AG09319 (cell line): ENCODE measurements at places on chromosomes 7 and 10.

DNA sequence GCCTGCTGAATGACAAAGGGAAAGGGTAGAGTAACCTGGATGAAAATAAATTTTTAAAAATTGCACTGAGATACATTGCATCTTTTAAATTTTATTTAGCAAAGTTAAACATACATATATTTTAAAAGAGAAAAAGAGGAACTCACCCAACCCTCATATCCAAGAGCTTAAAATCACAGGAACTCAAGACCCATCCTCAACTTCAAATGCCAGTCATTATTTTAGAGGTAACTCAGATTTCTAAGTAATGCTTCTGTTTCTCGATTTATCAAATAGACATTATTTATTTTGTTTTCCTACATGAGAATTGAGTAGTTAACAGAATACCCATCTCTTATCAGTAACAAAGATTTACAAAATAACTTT, 32.4 kb upstream of the KMT2E start:
- no peak for DNase-seq

DNA sequence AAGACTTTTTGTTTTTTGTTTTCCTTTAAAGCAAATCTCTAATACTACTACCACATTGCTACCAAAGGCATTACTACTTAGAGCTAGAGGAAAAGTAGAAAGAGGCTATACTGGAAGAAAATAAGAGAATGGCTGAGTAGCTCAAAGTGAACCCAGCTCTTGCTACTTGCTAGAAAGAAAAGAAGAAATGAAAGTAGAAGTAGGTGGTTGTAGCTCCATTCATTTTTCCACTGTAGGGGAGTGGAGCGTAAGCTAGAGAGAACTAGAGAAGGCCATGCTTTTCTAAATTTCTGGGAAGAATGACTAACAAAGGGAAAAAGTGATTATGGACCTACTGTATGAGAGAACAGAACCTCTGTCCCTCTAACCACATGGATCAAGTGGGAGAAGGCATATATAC, 184.4 kb downstream of the PON1 start:
- DNase-seq = no peak

DNA sequence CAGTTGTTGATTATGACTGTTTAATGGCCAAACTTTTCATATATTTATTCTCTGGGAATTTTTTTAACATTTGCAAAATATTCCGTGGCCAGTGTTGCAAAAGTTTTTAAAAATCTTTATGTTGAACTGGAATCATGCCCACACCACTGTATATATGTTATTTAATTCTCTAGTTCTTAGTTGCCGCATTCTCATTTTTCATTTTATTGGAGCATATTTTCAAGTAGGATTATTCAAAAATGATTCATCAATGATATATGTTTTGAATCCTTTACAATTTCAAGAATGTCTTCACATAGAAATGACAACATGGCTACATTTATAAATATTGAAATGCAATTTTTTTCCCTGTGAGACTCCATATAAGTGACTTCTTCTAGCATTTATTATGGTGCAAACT, 188.6 kb upstream of the LRRTM3 start:
- no peak for DNase-seq

DNA sequence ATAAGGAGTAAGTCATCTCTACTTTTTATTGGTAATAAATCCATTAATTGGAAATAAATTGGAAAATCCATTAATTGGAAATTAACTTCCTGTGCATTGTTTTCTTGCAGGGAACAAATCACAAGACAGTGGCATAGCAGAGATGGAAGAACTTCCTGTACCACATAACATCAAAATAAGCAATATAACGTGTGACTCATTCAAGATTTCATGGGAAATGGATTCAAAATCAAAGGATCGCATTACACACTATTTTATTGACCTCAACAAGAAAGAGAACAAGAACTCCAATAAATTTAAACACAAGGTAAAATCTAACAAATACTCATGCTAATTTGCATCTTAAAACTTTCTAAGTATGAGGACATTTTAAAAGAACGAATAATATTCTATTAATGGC, 57.8 kb downstream of the PHYHIPL start:
- no peak for DNase-seq

DNA sequence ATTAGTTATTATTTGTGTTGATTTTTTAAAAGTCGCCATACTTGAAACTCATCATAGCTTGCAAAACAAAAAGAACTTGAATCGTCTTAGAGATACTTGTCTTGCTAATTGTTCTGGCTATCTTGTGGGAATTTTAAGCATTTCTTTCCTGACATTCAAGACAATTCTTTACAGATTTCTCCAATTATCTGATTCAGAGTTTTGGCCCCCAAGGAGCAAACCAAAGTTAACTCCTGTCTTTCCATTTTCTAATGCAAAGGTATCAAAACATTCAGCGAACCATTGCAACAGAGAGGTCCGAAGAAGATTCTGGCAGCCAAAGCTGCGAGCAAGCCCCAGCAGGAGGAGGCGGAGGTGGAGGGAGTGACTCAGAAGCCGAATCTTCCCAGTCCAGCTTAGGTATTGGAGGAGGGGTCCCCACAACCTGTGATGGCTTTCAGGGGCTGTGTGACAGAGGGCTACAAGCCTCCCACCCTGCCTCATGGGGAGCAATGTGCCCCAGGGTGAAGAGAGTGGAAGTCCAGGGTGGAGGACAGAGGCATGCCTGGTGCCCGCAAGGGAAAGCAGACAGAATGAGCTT, 119.4 kb upstream of the STK17A start:
- DNase-seq = no peak

- no peak for DNase-seq
Measured at GRCh38 chr10:79349766-79350406, 2.6 kb downstream of the PPIF start.

GRCh38 chr7:149774237-149775175, 1.1 kb upstream of the ZNF467 start:
- DNase-seq = no peak

DNA sequence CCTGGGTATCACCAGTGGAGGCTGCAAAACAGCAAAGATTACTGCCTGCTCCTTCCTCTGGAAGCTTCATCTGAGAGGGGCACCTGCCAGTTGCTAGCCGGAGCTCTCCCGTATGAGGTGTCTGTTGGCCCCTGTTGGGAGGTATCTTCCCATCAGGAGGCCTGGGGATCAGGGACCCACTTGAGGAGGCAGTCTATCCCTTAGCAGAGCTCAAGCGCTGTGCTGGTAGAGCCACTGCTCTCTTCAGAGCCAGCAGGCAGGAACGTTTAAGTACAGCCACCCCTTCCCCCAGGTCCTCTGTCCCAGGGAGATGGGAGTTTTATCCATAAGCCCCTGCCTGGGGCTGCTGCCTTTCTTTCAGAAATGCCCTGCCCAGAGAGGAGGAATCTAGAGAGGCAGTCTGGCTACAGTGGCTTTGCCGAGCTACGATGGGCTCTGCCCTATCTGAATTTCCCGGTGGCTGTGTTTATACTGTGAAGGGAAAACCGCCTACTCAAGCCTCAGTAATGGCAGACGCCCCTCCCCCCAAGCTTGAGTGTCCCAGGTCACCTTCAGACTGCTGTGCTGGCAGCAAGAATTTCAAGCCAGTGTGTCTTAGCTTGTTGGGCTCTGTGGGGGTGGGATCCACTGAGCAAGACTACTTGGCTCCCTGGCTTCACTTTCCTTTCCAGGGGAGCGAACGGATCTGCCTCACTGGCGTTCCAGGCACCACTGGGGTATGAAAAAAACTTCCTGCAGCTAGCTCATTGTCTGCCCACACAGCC, 19.6 kb downstream of the SEMA3E start:
- DNase-seq = no peak

GRCh38 chr7:34315032-34315431, 343.0 kb upstream of the NPSR1 start:
- DNase-seq = peak; percentile 23

DNA sequence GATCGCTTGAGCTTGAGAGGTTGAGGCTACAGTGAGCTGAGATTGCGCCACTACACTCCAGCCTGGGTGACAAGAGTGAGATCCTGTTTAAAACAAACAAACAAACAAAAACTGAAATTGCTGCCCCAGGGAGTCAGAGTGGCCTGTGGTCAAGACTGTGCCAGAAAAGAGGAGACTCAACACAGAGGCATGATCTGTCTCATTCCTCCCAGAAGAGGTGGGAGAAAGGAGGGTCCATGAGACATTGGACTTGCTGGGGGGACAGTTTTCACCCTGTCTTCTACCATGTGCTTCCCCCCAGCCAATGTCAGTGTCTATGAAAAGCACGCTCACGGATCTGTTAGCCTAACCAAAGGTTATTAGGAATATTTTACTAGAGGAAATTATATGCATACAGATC, 3.2 kb downstream of the ZNF853 start:
- no peak for DNase-seq

- no peak for DNase-seq
Measured at GRCh38 chr7:8260871-8261694, 884 bp downstream of the ICA1 start.

- peak; percentile 8 for DNase-seq
Measured at GRCh38 chr10:31549896-31550295, 230.9 kb downstream of the ZEB1 start.

GRCh38 chr7:134004829-134005505, 122.2 kb upstream of the LRGUK start:
- DNase-seq = no peak

GRCh38 chr7:157133304-157133703, 5.4 kb upstream of the UBE3C start:
- no peak for DNase-seq

- no peak for DNase-seq
Measured at GRCh38 chr10:23505797-23506465, 67.1 kb downstream of the OTUD1 start.

DNA sequence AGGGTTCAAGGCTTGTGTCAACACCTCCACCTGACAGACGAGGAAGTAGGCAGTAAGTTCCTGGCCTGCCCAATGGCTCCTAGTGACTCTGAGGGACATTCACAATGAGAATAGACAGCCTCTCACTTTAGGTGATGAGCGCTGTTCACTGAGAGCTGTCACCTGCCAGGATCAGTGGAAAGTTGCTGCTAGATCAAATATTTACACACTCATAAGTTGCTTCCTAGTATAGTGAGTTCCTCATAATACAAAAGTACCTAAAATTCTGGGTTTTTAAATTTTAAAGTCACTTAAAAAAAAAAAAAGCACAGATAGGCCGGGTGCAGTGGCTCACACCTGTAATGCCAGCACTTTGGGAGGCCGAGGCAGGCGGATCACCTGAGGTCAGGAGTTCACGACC, 320.8 kb downstream of the PRPF18 start:
- no peak for DNase-seq

GRCh38 chr10:30445711-30446110, 11.7 kb downstream of the MAP3K8 start:
- DNase-seq = no peak

DNA sequence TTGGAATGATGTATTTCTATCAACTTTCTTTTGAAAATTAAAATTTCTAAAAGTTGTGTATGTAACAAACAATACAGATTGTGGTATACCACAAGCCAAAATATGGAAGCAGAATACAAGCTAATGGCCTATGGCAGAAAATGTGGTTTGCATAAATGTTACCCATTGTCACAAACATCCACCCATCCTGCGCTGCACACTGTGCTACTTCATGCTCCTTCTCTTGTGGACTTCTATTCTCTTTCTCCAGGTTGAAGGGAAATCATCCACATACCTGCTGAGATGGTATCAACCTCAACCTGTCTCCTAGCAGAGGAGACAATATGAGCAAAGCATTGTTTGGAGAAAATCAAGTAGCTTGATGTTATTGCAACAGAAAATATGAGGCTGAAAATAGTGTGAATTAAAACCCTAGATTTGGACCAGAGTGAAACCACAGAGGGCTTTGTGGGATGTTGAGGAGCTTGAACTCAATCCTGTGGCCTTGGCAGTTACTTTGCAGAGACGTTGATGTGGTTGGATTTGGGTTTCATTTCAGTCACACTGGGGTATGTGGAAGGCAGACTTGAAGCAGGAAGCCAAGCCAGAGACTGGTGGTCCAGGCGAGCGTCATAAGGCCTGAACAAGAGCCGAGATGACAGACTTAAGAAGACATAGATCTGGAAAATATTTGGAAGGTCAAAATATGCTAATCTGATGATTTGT, 63.8 kb downstream of the ICA1 start:
- no peak for DNase-seq

DNA sequence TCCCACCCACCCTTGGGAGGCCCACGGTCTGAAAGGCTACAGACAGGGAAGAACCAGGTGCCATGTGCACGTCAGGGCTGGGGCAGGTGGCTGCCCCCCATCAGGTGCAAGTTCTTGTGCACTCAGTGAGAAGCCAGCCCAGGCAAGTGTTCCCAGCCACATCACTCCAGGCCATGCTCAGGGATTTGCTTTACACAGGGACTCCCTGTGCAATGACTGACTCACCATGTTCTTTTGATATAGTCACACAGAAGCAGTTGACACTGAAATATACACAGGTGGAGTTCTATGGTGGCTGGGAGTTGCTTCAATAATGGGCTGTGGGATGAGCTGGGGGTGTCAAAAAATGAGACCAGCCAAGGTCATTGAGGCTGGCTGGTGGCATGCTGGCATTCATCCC, 8.0 kb upstream of the CHST15 start:
- no peak for DNase-seq

DNA sequence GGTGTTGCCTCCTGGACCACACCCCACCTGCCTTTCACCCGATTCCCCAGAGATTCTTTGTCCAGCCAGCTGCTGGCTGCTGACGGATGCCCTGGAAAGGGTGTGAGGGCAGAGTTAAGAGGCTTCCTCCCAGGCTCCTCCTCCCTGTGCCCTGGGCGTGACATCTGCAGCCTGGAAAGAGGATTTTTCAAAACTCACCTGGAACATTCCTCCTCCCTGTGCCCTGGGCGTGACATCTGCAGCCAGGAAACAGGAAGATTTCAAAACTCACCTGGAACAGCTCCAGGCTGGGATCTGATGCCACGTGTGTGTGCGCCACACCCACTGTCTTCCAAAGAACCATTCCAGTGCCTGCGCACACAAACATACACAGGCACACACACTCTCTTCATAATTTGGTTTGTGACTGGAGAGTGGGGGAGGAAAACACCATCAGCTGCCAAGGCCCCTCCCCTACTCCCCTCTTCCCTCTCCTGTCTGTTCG, 5.2 kb downstream of the MARVELD1 start:
- DNase-seq = no peak

DNA sequence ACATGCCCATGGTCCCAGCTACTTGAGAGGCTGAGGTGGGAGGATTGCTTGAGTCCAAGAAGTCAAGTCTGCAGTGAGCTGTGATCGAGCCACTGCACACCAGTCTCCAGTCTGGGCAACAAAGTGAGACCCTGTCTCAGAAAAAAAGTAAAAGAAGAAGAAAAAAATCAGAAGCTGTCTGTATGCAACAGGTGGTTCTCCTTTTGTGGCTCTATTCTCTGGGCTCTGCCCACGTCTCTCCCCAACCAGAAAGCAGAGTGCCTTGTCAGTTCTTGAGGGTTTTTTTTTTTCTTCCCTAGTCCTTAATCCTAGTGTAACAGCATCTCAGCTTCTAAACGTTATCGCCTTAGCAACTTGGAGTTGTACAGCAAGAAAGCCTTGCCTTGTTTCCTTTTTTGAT, 89.5 kb downstream of the PRKCQ start:
- DNase-seq = no peak

GRCh38 chr10:63390521-63390920, 75.3 kb downstream of the JMJD1C start:
- DNase-seq = no peak
